ENCODE measurements at places on chromosomes 5 and 9. TPM values are rescaled to one million over a fixed set of nuclear protein-coding genes. Genes with fewer than 3 reads are reported as not detected.

DNA sequence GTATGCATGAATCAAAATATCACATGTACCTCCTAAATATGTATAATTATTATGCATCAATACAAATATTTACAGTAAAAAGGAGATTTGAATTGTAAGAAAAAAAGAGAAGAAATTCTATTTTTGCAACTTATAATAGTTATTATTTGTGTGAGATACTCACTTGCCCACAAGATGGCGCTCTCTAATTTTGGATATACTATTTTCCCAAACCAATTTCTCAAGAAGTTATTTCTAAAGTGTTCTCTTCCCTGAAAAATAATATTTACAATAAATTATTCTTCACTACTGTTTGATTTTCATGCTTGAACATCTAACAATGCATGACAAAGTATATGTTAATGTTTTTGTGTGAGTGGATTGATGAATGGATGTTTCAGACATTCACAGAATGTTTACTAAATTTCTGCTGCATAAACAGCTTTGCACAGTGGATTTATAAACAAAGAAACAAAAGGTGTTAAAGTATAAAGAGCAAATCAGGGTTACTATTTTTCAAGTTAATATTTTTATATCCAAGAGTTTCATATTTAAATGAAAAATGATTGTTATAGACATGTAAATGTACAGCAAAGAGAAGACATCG is 503.4 kb downstream of the PDE4D start:
- no peaks in the 10 kb centered on the region for H3K36me3 ChIP-seq
- H3K4me3 ChIP-seq: no peak overlapping the region
- H3K4me1 ChIP-seq: no peaks in the 10 kb centered on the region
- no peaks in the 10 kb centered on the region for H3K27me3 ChIP-seq

The DMAC1 gene
- total RNA-seq: 15.8 TPM

DNA sequence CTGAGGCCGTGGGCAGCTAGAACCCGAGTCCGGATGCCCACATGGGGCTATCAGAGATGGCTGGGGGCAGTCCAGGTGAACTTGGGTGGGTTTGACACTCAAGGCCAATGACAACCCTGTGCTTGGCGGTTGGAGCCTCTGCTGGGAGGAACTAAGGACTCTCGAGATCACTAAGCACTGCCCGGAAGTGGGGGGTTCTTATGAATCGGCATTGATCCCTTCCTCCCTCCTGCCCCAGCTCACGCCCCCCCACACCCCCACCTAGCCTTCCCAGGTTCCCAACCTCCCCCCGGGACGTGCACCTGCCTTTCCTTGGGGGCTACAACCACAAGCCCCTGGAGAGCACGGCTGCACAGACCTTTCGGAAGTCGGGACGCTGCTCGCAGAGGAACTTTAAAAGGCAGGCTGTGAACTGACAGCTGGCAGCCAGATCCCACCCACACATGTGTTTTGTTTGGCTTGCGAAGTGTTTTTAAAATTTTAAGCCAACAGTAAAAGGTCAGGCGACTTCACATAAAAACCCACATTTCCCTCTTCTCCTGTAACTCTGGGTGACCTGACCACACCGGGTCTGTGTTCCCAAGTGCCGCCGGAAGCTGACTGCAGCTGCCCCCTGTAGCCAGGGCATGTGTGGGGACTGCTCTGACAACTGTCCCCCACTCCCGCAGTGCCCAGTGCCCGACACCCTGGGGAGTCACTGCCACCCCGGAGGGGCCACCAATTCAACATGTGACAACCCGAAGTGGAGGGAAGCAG is 5.1 kb upstream of the RALGDS start:
- H3K27me3 ChIP-seq: no peaks in the 10 kb centered on the region
- no peaks in the 10 kb centered on the region for H3K36me3 ChIP-seq
- DNase-seq: no peak

The LECT2 gene
- total RNA-seq: not detected

The IFNK gene
- not detected for total RNA-seq

- H3K36me3 ChIP-seq: no peaks in the 10 kb centered on the region
- H3K27me3 ChIP-seq: no peaks in the 10 kb centered on the region
- no peak overlapping the region for H3K27ac ChIP-seq
- DNase-seq: no peak
Measured at GRCh38 chr9:109181284-109181683, 14.2 kb upstream of the FRRS1L start.

DNA sequence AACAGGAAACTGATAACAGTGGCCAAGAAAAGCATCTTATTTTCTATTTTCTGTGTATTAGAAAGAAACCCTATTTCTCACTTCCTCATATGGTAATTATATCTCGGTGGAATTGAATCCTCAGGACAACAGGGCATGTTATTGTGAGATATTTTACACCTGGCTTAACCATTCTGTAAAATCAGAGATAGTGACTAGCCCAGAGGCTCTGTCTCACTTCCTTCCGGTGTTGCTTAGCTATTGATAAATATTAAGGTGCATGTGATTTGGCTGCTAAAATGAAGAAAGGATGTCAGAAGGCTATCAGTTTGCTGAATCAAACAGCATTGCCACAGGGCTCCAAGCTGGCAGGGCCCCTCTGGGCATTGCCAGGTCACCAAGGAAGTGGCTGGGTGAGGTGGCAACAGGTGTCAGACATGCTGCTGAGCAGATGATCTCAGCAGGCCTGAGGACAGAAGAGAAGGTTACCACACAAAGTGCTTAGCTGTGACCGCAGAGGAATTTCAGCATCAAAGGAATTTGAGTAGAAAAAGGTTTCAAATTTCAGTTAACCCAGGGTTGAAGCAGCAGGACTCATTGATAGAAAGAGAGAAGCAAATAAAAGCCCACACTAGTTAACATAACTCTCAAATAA is 330.7 kb downstream of the PDE4D start:
- DNase-seq: peak; percentile 69
- no peaks in the 10 kb centered on the region for H3K36me3 ChIP-seq
- H3K27me3 ChIP-seq: no peaks in the 10 kb centered on the region

- H3K27me3 ChIP-seq: no peaks in the 10 kb centered on the region
- peaks cover 13% of the 10 kb centered on the region for H3K4me1 ChIP-seq
- H3K27ac ChIP-seq: no peak overlapping the region
- H3K4me3 ChIP-seq: no peak overlapping the region
- no peaks in the 10 kb centered on the region for H3K36me3 ChIP-seq
Measured at GRCh38 chr9:132003319-132003704, 76.4 kb downstream of the MED27 start.

DNA sequence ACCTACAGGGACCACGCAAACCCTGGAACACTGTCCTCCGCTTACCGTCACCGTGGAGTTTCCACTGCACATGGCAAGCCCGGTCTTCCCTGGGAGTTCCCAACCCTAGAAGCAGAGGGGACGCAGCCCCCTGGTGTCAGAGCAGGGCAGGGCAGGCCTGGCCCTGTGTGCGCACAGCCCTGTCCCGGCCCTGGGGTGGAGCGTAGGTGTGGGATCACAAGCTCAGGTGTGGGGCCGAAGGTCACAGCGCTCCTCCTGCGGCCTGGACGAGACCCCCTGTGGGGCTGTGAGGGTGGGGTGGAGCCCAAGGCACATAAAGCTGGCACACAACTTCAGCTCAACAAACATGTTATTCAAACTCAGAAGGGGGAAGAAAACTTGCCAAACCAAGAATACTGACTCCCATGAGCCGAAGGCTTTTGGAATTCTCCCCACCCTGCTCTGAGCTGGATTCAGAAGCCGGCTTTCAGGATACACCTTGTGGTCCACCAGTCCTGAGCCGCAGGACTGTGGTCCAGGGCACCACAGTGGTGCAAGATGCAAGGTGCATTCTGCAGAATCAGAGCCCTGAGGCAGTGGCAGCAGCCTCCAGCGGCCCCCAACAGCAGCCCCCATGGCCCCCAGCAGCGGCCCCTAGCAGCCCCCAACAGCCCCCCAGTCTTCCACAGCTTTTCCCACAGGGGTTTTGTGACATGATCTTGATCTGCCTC is 11.8 kb upstream of the EXOC3 start:
- H3K36me3 ChIP-seq: no peaks in the 10 kb centered on the region
- no peak overlapping the region for H3K27ac ChIP-seq
- no peak overlapping the region for H3K4me3 ChIP-seq
- H3K27me3 ChIP-seq: no peaks in the 10 kb centered on the region
- H3K4me1 ChIP-seq: no peaks in the 10 kb centered on the region

The RGS7BP gene
- 1.4 TPM for total RNA-seq

The FSD1L gene
- 19.8 TPM for total RNA-seq

DNA sequence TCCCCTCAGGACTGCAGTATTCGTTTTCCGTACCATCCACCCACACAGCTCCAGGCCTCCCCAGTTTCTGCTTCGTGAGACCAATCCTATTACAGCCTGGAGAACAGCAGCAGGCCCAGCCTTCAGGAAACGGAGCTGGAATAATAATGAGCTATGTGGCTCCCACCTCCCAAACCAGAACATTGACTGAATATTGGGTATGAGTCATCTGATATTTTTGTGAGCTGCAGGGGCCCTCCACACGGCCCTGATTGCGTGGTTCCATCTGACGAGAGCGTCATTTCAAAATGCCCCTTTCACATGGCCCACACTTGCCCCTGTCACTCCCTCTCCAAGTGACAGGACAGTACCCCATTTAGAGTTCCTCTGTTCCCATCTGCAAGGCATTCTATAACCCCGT is 192.0 kb downstream of the BRINP1 start:
- H3K4me3 ChIP-seq: no peak overlapping the region
- H3K27me3 ChIP-seq: no peaks in the 10 kb centered on the region
- H3K36me3 ChIP-seq: no peaks in the 10 kb centered on the region
- peaks cover 29% of the 10 kb centered on the region for H3K4me1 ChIP-seq

- no peak overlapping the region for H3K27ac ChIP-seq
- H3K4me3 ChIP-seq: no peak overlapping the region
- peaks cover 7% of the 10 kb centered on the region for H3K4me1 ChIP-seq
Measured at GRCh38 chr9:33682551-33682950, 112.8 kb upstream of the PRSS3 start.

GRCh38 chr9:72193478-72193881 is 44.2 kb downstream of the GDA start:
- no peak overlapping the region for H3K4me3 ChIP-seq
- no peaks in the 10 kb centered on the region for H3K27me3 ChIP-seq
- peak; percentile 32 for DNase-seq
- H3K36me3 ChIP-seq: no peaks in the 10 kb centered on the region
- no peak overlapping the region for H3K27ac ChIP-seq

The PCDHB14 gene
- total RNA-seq: 7.4 TPM

DNA sequence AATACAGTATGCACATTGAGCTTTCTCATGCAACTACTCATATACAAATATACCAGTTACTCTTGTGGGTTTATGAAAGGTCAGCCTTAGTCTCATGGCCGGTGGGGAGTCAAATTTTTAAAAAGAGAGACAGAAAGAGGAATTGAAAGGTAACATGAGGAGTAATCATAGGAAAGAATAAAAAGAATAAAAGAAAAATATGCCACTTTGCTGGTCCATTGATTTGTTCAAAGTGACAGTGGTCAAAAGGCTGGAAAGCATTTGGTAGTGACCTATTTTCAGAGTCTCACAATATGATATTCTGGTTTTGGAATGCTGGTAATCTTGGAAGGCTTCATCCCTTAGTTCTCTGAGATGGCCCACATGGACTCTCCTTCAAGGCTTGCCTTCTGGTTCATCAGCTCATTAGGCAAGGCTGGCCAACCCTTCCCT is 67.0 kb downstream of the ZNF366 start:
- no peaks in the 10 kb centered on the region for H3K27me3 ChIP-seq
- H3K36me3 ChIP-seq: no peaks in the 10 kb centered on the region
- H3K27ac ChIP-seq: no peak overlapping the region
- no peak overlapping the region for H3K4me3 ChIP-seq
- DNase-seq: no peak

GRCh38 chr5:131272307-131272706 is 8.5 kb downstream of the CDC42SE2 start:
- H3K36me3 ChIP-seq: no peaks in the 10 kb centered on the region
- DNase-seq: no peak
- no peak overlapping the region for H3K27ac ChIP-seq

The SNX24 gene
- total RNA-seq: 21.0 TPM

GRCh38 chr5:127705120-127705892 is 2.1 kb downstream of the CCDC192 start:
- no peaks in the 10 kb centered on the region for H3K36me3 ChIP-seq
- H3K4me1 ChIP-seq: peaks cover 26% of the 10 kb centered on the region
- H3K27ac ChIP-seq: no peak overlapping the region
- no peak for DNase-seq
- no peak overlapping the region for H3K4me3 ChIP-seq

DNA sequence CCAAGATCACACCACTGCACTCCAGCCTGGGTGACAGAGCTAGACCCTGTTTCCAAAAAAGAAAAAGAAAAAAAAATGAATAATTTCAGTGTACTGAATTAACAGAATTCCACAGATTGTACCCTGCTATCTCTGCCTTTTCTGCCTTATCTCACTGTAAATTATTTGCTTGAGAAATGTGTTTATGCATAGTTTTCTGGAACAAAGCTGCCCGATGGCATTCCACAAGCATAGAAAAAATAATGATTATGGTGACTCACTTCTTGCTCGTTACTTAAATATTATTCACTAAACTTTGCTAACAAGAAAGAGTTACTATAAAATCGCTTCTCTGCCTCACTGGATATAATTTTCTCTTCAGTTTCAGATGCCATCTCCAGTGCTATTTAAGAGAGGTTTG is 88.7 kb upstream of the FAM169A start:
- H3K27ac ChIP-seq: no peak overlapping the region
- H3K4me1 ChIP-seq: no peaks in the 10 kb centered on the region
- DNase-seq: no peak
- no peak overlapping the region for H3K4me3 ChIP-seq
- no peaks in the 10 kb centered on the region for H3K36me3 ChIP-seq

The SMIM23 gene
- not detected for total RNA-seq

The NPR3 gene
- total RNA-seq: not detected

DNA sequence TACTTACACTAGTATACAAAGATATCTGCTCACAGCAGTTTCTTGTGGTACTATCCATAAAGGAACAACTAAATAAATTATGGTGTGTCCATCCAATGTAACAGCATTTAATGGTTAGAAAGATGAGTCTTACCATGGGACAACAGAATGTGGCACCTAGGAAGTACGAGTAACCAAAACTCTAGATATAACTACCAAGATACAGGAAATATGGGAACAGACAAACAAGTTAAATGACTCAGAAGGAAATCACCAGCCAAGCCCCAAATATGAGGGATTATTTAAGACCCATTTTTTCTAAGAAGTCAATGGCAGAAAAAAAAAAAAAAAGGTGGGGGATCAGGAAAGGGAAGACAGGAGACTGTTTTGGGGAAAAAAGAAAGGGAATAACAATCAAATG is 294.8 kb downstream of the PRELID2 start:
- H3K27ac ChIP-seq: no peak overlapping the region
- H3K4me3 ChIP-seq: no peak overlapping the region
- peaks cover 17% of the 10 kb centered on the region for H3K4me1 ChIP-seq
- DNase-seq: no peak
- H3K27me3 ChIP-seq: no peaks in the 10 kb centered on the region
- H3K36me3 ChIP-seq: no peaks in the 10 kb centered on the region

The PCDHGA1 gene
- 1.0 TPM for total RNA-seq

GRCh38 chr5:96758621-96759020 is 49.1 kb downstream of the ERAP1 start:
- no peaks in the 10 kb centered on the region for H3K4me1 ChIP-seq
- no peak for DNase-seq
- no peaks in the 10 kb centered on the region for H3K27me3 ChIP-seq
- H3K27ac ChIP-seq: no peak overlapping the region
- H3K36me3 ChIP-seq: no peaks in the 10 kb centered on the region
